ENCODE measurements at places on chromosomes 1 and 21.
A peak's percentile ranks its signal among the peaks of the same experiment; 100 is the strongest.

- no peak for DNase-seq
Observed at GRCh38 chr1:111454859-111455641, 5.8 kb downstream of the ATP5PB start.

- no peak for DNase-seq
Observed at GRCh38 chr21:20040768-20041167, 957.4 kb upstream of the NCAM2 start.

DNA sequence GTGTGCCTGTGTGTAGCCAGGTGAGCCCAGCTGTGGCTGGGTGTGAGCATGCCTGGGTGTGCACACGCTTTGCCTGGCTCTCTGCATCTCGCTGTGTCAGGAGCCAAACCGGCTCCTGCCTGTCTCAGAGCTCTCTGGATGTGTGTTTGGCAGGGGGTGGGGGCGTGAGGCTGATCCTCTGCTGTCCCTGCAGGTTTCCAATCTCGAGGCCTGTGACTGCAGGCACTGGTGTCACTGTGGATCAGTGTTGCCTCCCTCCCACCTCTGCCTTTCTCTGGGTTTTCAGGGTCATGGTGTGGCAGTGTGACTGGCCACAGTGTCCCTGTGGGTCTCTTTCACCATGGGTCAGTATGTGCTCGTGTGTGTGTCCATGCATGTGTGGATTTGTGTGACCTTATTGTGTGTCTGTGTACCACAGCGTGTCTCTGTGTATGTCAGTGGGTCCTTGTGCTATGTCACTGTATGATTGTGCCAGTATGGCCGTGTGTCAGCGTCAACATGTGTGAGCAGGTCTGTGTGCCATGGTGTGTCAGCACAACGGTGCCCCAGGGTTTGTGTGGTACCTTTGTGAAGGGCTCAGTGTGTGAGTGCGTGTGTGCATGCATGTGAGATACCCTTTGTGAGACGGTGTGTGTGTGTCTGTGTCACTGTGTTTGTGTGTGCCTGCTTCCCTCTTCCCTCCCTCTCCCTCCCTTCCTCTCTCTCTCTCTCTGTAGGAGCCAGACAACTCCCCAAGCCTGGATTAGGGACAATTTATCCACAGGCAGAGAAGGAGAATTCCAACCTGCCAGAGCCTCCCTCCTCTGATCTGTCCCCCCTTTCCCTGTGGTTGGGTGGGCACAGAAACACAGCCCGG lies 43.4 kb downstream of the AHDC1 start:
- DNase-seq, result no peak

DNA sequence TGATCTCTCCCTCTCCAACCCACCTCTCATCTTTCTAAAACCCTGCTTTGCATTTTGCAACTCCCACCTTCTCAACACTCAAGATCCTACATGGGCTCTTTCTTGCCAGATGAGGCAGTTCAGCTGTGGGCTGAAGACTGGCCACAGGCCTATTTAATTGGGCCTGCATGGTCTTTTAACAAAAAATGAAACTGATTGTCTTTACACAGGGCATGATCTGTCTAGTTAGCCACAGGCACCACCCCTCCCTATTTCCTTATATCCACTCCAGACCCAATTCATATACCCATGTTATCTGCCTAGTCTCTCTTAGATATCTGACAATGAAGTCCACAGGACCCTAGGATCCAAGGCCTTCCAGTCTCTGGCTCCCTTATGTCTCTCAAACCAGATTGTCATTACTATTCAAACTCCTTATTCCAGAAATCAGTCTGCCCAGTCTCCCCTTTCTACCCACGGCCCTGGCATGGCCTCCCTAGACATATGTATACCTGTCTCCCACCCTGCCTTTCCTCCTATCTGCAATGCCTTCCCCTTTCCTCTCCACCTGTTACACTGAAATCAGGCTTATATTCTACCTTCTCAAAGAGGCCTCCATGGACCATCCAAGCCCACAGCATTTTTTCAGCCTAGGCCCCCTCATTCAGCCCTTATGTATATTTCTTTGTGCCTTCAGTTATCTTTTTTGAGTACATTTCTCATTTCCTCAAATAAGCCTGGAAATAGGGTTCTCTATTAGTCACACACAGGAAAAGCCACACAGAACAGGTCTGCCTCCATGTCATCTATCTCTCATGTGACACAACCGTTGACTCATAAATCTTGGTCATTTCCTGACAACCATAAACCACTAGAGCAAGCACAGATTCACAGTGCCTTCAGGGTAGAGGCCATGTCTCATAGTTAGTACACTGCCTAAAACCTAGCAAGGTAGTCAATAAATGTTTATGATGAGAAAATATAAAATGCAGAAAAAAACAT lies 39.0 kb downstream of the LPAR3 start:
- DNase-seq, result no peak

DNA sequence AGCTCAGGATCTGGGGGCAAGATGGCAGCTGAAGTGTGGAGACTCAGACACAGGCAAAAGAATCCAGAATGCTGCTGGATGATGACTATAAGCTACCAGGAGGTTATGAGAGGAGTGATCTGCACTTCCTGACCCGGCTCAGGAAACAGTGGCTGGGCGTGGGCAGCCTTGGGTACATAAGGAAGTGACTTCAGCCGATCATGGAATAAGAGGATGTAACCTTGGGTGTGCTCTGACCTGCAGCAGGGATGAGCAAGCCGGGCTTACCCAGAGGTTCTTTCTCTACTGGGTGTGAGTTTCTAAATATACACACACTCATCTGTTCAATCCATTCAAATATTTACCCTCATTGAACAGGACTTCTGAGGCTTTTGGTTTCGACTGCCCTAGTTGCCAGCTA lies 62.7 kb downstream of the CD34 start:
- no peak for DNase-seq

DNA sequence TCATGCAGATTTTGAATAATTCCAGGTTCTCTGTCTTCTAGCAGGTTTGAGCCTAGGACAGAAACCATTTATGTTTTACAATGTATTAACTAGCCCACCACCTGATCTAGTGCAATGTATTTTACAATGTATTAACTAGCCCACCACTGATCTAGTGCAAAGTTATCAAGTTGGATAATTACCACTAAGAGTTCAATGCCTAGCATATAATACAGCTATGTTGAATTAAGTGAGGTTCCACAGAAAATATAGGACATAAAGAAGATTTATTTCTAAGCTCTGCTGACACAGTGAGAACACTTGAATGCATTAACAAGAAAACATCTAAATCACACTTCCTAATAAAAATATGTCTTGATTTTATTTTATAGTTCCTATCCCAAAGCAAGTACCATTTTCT lies 854.6 kb upstream of the NEGR1 start:
- no peak for DNase-seq

DNA sequence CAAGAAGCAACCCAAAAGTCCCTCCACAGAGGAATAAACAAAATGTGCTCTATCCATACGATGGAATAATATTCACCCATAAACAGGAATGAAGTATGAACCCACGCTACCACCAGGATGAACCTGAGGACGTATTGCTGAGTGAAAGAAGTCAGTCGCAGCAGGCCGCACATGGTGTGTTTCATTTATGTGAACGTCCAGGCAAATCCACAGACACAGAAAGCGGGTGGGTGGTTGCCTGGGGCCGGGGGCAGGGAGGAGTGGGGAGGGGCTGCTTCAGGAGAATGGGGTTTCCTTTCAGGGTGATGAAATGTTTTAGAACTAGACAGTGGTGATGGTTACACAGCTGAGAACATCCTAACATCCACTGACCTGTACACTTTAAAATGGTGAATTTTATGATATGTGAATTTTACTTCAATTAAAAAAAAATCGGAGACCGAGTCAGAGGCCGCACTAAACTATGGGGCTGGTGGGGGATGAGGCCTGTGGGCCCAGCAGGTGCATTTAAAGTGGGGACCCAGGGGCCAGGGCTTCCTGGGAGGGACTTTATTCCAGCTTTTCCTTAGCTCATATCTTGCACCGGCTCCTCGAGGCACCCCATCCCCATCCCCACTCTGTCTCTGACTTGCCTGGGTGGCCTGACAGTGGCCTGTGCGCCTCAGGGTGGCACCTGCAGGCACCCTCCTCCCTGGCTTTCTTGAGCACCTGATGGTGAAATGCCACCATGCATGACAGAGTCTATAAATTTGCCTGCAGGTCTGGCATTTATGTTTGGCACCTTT lies 392.6 kb upstream of the VAMP3 start:
- no peak for DNase-seq

GRCh38 chr1:177569476-177569875 lies 398.7 kb downstream of the BRINP2 start:
- no peak for DNase-seq

DNA sequence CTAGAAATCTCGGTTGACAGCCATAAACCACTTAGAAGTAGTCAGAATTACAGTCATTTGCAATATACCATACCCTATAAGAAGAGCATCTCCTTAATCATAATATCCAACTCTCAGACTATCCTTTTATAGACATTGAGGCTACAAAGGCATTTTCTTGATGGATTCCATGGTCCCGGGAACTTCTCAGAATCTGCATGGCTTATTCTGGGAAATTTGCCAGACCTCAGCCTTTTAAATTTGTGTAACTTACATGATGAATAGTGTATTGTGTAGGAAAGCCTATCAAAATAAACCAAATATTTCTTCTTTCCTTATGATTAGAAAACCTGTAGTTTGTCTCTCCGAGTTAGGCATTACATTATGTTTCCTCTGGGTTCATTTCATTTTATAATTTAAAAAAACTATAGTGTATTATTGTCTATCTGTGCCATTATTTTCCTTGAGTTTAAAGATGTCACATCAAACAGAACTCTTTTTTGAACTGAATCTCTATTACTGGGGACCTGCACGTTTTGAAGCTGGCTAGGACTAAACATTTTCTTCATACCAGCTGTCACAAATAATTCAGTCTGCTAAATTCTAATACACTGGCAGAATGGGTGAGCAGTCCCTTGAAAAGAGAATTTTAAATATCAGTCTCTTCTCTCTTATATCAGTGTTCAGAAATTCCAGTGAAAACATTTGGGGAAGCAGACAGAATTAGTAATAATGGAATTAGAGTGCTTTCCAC lies 102.9 kb downstream of the GABPA start:
- no peak for DNase-seq

GRCh38 chr1:164233149-164233548 lies 325.8 kb upstream of the PBX1 start:
- DNase-seq, result no peak

DNA sequence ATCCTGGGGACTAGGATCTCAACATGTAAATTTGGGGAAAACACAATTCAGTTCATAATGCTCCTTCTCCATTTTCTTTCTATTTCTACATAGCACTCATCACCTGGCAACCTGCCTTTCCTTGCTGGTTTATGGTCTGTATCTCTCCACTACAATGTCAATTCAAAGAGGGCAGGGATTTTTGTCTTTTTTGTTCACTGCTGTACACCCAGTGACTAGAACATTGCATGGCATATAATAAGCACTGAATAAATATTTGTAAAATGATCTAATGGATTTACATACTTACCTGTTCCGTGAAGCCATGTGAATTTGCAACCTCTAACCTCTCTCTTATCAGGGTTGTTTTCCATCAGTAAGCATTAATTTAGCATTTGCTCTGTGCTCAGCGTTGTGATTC lies 27.4 kb upstream of the TBX15 start:
- DNase-seq, result no peak

- DNase-seq, result no peak
Observed at GRCh38 chr1:1479547-1480487, 8.3 kb downstream of the ATAD3B start.

DNA sequence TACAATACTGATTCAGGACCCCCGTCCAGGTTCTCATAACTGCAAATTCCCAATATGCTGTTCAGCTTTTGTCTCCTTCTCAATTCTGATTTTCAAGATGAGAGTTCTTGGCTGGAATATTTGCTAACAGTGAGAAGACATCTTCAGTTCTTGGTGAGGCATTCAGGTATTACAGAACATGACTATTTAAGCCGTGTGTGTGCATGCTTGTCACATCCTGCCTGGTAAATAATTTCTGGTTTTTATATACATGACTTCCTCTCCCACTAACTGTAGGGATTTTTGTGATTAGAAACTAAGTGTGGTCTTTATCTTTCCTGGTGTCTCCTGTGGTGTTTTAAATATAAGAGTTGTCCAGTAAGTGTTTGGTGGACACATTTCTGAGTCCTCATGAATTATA lies 10.2 kb upstream of the SLC19A2 start:
- DNase-seq, result no peak

- no peak for DNase-seq
Observed at GRCh38 chr21:42027822-42028765, 17.9 kb upstream of the ZBTB21 start.

GRCh38 chr1:186985889-186986491 lies 157.2 kb downstream of the PLA2G4A start:
- peak; percentile 68 for DNase-seq

All from NCI-H1105 (cell line).